Sciatic nerve (tissue), 2 donors: ENCODE measurements at places on chromosomes 5 and 9. TPM values are rescaled to one million over a fixed set of nuclear protein-coding genes. Genes with fewer than 3 reads are reported as not detected.
A peak's percentile ranks its signal among the peaks of the same experiment; 100 is the strongest.

The NNT gene
- 38.1 TPM for total RNA-seq

- no peak for DNase-seq
Observed at GRCh38 chr5:119129770-119130169, 58.9 kb downstream of the DMXL1 start.

DNA sequence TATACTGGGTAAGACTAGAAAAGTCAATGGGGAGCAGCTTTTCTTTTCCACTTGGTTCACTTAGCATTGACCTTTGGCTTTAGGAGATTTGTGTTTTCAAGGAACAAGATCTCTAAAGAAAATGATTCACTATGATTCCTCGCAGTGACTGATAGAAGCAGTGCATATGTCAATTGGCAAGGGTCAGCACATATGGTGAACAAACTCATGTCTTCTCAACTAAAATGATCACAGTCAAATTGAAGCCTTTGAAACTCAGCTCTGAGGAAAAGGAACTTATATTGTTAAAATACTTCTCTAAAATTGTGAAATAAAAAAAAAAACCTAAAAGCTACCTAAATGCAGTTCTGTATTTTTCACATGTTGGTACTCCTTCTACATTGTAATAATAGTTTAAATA, 43.2 kb upstream of the IL7R start:
- no peak for DNase-seq

DNA sequence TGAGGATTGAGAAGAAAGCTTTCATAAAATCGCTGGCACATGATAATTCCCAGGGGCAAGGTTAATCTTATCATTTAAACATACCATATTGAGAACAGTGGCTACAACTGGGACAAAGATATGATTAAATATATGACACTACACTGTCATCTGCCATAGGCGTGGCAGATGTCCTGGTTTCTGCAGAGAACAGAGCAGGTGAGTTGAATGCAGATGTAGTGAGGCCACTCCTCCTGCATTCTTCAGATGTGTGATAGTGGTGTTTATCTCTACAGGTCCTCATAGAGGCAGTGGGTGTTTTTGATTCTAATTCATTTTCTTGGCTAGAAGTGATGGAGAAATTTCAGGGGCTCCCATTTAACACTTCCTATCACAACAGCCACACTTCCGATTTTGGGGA, 237.0 kb upstream of the CDH9 start:
- no peak for DNase-seq

The IL3 gene
- not detected for total RNA-seq

The SPINK4 gene
- not detected for total RNA-seq

The IFNA2 gene
- not detected for total RNA-seq

DNA sequence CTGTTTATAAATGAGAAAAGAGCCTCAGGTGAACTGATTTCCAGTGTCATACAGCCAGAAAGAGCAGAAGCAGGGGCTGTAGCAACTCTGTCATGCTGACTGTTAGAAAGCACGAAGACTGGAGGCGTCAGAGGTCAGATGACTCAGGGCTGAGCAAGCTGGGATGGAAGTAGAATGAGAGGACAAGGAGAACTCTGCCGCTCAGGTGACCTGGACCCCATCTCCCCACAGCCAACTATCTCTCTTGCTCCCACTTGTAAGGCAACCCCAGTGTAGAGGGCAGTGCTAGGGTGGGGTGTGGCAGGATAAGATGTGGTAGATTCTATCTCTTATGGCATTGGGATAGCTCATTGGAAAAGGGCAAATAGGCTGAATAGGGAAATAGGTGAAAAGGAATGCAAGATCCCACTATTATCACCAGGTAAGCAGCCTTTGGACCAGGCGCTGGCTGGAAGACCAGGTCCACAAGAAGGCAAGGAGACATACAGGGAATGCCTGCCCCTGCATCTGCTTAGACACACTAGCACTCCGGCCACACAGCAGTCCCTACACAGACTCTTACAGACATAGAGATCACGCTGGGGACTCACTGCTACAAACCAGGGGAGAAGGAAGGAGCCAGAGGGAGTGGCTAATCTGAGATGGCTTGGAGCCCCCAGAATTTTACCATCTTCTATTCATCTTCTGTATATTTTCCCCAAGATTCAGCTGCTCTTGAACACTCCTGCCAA, 21.2 kb upstream of the LOX start:
- no peak for DNase-seq

The ELOVL7 gene
- 32.1 TPM for total RNA-seq

The PRR16 gene
- 0.71 TPM for total RNA-seq

DNA sequence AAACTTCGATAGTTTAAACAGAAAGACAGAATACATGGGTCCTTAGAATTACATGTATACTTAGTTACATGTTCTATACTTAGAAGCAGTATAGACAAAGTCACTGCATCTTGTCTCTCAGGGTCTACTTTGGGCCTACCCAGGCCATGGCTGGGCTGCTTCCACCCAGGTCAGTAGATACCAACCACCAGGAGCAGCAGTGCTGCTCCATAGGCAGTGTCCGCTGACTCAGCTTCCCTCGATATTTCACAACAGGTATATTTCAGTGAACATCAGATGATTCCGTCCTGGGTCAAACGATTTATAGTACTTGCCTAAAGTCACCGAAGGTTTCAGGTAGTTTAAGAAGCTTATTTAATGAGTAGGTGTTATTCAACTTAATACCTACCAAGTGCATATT, 18.0 kb downstream of the IARS1 start:
- DNase-seq: no peak

GRCh38 chr5:68024426-68024825, 191.1 kb upstream of the PIK3R1 start:
- DNase-seq: no peak

DNA sequence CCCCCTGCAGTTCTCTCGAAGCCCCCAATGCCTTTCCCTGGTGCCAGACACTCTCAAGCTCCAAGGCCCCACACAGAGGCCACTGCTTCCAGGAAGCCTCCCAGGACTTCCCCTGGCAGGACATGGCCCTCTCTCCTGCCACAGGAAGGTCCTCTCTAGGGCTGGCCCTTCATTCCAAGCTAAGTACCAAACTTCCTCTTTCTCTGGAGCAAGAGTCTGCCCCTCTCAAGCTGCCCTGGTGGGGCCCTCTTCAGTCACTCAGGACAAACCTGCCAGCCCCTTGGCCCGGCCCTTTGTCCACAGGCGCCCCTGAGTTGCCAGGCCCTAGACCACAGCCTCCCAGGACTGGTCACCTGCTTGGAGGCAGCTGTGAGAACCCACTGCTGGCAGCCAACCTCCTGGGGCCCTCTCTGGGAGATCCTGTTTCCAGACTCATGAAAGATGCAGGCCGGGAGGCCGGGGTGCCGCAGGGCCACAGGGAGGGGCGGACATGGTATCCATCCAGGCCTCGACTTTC, 6.6 kb downstream of the NINJ1 start:
- DNase-seq: peak; percentile 62

GRCh38 chr9:131627648-131628458, 82.5 kb downstream of the PRRT1B start:
- no peak for DNase-seq

DNA sequence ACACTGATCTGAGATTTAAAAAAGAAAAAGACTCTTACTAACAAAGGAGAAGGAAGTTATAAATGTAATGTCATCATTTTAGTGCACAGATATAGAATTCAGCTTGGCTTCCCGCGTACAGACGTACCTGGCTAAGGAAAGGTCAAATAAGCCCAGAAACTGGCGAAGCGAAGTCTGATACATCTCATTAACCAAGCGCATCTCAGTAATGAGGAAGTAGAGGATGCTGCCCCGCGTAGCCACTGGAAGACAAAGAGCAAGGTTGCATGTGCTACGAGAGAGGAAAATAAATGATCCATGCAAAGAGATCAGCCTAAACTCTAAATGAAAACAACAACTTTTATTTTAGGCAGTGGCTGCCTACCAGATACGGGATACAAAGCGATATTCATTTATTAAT, 208.8 kb downstream of the DNAH5 start:
- DNase-seq: no peak

The MYMK gene
- total RNA-seq: not detected

- peak; percentile 70 for DNase-seq
Observed at GRCh38 chr5:132294728-132295504, 722 bp downstream of the SLC22A4 start.

DNA sequence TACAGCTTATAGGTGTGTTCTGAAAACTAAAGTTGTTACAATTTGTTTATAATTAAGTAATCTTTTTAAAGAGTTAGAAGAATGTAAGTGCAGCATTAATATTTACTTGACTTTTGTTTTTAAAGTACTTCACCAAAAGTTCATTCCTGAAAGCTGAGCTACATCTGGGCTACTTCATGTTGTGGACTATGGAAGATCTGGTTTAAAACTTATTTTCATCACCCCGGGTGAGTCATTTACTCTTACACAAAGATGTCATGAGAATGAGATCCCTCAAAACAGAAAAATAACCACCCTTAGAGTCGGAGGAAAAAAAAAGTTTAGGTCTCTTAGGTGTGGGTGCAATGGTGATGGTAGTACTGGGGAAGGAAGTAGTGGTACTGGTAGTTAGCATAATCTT, 5.1 kb downstream of the POU5F2 start:
- DNase-seq: no peak

DNA sequence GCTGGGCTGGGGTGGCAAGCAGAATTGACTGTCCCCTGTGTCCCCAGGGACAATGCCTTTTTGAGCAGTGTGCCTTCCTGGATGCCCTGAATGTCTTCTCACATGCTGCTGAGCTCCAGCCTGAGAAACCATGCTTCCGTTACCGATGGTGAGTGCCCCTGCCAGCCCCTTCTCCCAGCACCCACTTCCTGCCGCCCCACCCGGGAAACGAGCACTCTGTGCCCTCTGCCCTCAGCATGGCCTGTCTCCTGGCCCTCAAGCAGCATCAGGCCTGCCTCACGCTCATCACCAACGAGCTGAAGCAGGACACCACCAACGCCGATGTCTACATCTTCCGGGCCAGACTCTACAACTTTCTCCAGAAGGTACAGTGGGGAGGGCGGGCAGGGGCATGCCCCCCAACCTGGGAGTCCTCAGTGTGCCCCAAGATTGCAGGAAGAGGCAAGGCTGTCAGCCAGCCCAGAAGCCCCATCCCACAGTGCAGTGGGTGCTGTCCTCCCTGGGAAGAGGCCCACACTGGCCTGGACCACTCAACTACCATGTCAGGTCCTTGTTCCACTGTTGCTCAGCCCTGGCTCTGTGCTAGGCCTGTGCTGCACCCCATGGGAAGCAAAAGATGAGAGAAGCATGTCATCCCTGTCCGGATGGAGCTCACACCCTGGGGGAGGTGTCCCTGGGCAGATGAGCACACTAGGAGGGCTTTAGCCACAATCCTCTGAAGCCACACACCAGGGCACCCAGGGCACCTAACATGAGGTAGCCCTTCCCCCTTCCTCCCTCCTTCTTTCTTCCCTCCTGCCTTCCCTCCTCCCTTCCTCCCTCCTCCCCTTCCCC, 4.4 kb downstream of the TTC16 start:
- DNase-seq: no peak

The SLC6A18 gene
- not detected for total RNA-seq

The SPATA31C1 gene
- total RNA-seq: not detected

- DNase-seq: no peak
Observed at GRCh38 chr9:15469406-15469805, 41.4 kb downstream of the PSIP1 start.

The C1QTNF3 gene
- total RNA-seq: 11.7 TPM

GRCh38 chr5:2293906-2294305, 411.2 kb upstream of the IRX4 start:
- DNase-seq: no peak

- DNase-seq: no peak
Observed at GRCh38 chr5:106140101-106140500, 1530.6 kb downstream of the EFNA5 start.

GRCh38 chr5:144179226-144179625, 8.6 kb downstream of the KCTD16 start:
- DNase-seq: no peak

DNA sequence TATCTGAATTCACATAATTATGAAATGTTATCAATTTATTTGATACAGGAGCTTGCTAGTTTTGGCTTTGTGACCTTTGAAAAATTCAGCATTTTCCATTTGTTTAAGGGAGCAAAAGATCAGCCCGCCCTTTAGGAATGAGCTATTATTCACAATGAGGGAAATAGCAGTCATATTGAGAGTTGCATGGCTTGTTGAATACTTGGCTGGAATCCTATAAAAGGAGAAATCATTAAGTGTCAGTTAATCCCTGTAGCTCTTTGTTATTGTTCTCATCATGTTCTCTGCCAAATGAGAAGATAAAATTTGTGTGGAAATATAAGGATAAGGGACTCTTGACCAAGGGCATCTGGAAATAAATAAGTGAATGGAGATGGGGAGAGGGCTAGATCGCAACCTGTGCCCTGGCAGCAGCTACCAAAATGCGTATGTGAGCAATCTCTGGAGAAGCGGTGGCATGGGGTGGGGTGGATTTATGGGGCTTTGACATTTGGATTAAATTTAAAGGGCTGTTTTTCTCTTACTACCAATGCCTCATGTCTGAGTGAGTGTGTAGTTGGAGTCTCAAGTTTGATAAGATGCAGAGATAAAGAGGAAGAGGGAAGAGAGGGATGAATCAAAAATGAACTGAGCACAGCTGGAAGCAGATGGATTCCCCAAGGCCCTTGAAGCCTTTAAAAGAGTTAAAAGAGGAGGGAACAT, 237.6 kb downstream of the NNT start:
- no peak for DNase-seq

- no peak for DNase-seq
Observed at GRCh38 chr9:72614067-72614466, 92.7 kb downstream of the TMC1 start.

DNA sequence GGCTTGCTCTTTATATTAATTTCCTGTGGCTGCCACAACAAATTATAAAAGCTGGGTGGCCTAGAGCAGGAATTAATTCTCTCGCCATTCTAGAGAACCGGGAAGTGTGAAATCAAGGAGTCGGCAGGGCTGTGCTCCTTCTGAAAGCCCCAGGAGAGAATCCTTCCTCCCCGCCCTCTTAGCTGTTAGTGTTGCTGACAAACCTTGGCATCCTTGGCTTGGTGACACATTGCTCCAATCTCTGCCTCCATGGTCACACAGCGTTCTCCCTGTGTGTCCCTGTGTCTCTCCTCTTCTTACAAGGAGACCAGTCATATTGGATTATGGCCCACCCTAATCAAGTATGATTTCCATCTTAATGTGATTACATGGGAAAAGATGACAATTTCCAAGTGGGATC, 55.9 kb upstream of the NEURL1B start:
- peak; percentile 41 for DNase-seq
